ENCODE measurements at places on chromosomes 12 and 14.

DNA sequence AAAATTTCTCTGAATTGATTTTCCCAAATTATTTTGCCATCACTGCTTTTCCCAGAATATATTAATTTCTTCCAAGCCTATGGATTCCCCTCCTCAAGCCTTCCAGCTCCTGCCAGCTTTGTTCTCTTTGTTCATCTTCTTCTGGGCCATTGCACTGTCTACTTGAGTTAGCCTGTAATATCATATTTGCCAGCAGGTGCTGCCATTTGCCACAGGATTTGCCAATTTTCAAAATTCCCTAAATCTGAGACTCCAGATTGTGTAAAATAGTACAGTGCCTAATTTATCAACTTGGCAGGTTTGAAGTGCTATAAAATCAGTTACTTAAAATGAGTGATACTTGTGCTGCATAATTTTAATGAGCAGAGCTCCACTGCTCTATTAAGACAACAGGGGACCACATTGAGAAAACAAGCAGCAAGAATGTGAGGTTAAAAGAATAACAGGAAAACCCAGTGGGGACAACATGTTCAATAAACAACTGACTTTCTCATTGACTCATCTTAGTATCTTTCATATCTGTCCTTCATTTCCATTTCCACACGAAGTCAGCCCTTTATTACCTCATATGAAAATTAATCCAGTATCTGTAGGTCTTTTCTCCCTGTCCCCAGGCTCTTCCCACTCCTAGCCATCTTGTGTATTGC is 84.6 kb upstream of the CCDC196 start:
- no peak for DNase-seq

GRCh38 chr14:71491931-71492330 is 440.3 kb upstream of the RGS6 start:
- no peak for DNase-seq

DNA sequence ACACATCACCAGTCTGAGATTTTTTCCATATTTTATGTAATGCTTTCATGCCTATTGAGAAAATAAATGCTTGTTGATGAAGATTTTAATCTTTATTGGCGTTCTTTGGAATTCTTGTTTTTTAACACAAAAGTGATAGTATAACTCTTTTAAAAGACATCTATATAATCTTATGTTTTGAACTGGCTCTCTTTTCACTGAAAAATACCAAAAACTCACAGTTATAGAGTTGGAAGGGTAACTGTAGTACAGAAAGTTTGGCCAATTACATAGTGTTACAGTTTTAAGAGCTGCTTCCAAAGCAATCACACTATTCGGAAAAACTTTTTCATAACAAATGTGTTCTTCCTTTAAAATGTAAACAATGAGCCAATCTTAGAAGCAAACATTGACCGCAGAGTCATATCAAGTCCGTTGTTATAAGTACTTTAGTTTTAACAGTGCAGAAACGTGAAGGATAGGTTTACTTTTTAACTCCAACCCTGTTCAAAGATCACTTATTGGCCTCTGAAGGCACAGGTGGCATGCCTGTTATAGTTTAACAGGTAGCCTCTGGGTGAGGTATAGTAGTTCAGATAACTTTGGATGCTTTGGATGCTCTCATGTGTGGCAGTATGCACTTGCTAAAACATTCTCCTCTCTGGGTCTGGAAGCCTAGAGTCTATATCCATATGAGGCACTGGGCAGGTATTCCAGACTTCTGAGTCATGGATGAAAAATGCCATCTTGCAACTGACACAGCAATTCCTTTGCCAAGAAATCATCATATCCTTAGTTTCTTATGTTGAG is 12.1 kb upstream of the NTN4 start:
- peak; percentile 97 for DNase-seq

DNA sequence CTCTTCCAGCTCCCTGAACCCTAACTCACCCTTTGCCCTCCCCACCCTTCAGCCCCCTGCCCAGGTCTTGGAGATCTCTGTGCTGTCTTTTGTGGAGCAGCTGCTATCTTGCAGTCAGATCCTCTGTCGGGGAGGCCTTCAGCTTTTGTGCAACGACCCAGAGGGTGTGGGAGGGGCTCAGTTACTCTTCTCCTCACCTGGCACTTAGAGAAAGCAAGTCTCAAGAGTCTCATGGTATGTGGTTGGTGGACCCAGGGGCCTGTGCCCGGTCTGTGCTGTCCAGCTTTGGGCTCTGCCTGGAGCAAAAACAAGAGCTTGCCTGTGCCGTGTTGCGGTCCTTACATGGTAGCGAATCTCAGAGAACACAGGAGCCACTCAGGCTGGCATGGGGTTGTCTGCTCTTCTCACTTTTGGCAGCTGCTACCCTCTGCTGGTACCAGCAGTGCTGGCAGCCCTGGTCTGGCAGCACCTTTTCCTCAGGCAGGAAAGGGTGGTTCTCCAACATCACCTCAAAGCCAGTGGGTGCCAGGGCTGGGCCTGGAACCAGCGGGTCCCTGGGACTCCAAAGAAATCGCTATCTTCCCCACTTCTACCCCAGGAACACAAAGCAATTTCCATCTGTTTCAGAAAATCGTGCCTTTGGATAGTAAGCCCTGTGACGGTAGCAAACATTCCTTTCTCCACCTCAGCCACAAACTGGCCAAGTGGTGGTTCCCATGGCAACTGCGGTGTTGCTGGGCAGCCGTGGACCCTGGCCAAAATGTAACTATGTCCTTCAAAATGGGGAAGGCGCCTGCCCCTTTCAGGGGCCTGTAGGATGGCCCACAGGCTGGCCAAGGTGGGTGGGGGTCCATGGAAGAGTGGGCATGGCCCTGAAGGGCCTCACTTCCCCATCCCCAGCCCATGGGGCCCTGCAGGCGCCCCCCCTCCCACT is 90.0 kb downstream of the RIN3 start:
- no peak for DNase-seq

DNA sequence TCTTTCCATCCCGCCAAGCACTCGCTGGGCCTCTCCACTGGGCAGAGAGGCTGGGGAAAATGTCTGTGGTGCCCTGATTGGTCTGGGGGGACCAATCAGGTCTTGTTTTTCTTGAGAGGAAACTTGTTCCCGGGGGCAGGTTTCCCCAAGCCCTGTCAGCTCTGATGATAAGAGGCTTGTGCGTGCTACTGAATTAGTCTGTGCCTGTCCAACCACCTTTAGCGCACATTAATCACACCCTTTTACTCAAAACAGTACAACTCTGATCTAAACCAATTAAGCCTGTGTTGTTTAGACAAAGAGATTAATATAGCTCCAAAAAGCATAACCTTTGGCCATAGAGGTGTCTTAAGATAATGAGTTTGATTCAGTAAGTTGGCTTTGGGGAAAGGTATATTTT is 580.4 kb downstream of the VRK1 start:
- no peak for DNase-seq

DNA sequence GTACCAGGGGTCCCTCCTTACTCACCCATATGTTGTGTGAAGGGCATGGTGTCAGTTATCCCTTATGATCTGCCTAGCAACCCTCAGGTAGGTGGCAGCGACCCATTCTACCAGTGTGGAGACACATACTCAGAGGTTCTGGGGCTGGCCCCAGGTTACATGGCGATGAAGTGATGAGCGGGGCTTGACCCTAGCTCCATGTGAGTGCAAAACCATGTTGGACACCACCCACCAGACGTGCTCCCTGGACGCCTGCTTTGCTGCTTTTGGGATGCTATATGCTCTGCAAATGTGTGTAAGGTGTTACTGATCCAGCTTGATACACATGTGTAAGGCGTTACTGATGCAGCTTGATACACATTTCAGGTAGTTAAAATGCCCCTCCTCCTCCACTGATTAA is 33.3 kb downstream of the EP400 start:
- no peak for DNase-seq

GRCh38 chr12:87991483-87991882 is 37.7 kb downstream of the C12orf50 start:
- no peak for DNase-seq

- DNase-seq, result peak; percentile 67
These were observed 93.8 kb downstream of the RFLNA start for GRCh38 chr12:124388679-124389137.

GRCh38 chr12:107684029-107684795 is 1.4 kb upstream of the PWP1 start:
- no peak for DNase-seq

DNA sequence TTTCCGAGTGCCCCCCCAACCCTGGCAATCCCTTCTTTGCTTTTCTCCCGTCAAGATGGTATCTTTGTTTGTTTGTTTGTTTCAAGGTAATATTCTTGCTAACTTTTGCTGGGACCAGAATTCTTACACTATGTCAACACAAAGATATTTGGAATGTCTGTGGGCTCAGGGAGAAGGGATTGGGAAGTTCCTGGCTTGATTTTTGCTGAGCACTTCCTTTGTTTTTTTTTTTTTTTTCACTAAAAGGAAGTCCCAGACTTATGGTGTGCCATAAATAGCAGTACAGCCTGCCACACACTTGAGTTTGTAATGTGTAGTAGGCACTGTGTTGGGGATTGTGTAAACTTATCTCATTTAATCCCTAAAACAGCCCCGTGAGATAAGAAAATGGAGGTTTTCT is 11.2 kb upstream of the RNU6-7 start:
- DNase-seq, result no peak

- DNase-seq, result no peak
These were observed 6.1 kb upstream of the RD3L start for GRCh38 chr14:103948442-103948841.
